ENCODE measurements at places on chromosomes 1 and 21.

- DNase-seq, result no peak
Observed at GRCh38 chr1:166032572-166033371, 134.0 kb downstream of the FAM78B start.

DNA sequence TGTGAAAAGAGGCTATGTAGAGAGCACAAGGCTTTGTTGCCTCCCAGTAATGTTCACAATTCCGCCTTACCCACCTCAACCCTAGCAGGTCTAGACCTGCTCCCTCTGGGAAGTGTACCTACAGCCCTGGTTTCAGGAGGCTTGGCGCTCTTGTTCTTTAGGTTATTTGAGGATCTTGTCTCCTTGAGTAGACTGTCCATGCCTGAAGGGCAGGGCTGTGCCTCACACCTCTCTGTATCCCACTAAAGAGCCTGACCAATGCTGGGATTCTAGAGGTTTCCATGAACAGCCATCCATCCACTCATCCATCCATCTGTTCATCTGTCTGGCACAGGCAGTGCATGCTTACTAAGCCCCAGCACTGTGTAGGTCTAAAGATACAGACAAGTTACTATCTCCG lies 1.0 kb downstream of the RAB7B start:
- no peak for DNase-seq

- no peak for DNase-seq
Observed at GRCh38 chr1:201758499-201759050, 70.4 kb upstream of the IPO9 start.

- DNase-seq, result no peak
Observed at GRCh38 chr1:63032171-63032570, 248.2 kb downstream of the ATG4C start.

- no peak for DNase-seq
Observed at GRCh38 chr1:68478662-68479061, 18.2 kb downstream of the DEPDC1 start.

- peak; percentile 14 for DNase-seq
Observed at GRCh38 chr1:59903141-59903754, 23.3 kb downstream of the CYP2J2 start.

GRCh38 chr1:61839679-61840078 lies 97.4 kb downstream of the PATJ start:
- DNase-seq, result no peak

DNA sequence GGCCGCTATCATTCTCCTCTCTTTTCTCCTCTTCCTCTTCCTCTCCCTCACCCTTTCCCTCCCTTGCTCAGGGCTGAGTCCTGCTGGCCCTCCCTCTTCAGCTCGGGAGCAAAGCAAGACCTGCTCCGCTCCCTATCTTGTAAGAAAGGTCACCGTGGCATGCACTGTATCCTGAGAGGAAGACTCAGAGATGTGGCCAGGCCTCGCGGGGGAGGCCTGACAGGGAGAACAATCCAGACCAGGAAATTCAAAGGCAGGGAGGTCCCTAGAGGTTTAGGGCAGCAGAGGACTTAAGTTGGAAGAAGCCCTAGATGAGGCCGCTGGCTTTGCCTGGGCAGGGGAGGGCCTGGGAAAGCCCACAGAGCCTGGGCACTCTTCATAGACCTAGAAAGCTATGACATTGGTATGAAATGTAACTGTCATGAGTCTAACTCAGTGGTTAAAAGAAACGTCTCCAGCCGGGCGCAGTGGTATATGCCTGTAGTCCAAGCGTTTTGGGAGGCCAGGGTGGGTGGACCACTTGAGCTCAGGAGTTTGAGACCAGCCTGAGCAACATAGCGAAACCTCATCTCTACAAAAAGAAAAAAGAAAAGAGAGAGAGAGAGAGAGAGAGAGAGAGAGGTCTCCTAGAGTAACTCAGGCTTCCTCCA lies 14.6 kb upstream of the PTAFR start:
- DNase-seq, result no peak

- peak; percentile 59 for DNase-seq
Observed at GRCh38 chr1:64744492-64745180, at the start of gene RAVER2. Gene RAVER2 (plus strand): TSS chr1:64745075. CDS start chr1:64745173, 98 bp downstream.

- peak; percentile 58 for DNase-seq
Observed at GRCh38 chr1:156504438-156504813, 3.9 kb upstream of the MEF2D start.

GRCh38 chr21:42781150-42781970 lies 98.0 kb downstream of the WDR4 start:
- DNase-seq, result no peak

DNA sequence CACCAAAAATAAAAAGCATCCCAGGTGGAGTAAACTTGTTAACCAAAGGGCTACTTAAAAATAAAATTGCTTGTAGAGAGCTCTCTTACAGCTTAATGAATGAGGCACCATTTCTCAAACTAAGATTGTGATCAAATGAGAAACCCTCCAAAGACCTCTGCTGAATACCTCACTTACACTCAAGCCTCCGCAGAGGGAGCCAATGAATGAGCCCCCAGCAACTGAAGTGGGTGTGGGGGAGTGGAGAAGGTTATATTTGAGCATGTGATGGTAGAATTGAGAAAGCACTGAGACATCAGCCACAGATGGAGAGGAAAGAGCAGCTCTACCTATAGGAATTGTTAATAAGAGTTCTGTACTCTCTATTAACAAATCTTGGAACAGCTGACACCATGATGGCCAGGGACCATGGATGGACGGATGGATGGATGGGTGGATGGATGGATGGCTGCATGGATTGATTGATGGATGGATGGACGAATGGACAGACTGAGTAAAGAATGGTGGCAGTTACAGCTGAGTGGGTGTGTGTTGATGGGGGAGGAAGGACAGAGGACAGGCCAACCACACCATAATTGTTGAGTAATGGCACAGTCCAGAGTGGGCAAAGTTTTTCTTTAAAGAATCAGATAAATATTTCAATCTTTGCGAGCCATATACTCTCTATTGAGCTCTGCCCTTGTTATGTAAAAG lies 20.3 kb upstream of the TIAM1 start:
- DNase-seq, result no peak

DNA sequence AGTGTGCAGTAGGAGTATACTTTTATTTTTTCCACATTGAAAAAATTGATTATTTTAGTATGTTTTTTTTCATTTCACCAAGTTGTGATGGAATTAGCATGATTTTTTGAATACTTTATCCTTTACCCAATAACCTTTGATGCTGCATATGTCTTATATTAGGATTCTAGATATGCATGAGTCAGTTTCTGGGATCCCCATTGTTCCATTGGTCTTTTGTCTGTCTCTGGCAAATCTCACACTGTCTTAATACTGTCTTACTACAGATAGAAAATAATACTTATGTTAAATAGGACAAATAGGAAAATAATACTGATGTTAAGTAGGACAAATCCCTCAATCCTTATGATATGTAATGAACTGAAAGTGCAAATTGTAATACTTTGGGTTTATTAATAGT lies 54.3 kb upstream of the ASB17 start:
- DNase-seq, result no peak

- no peak for DNase-seq
Observed at GRCh38 chr1:232599178-232600041, 30.5 kb downstream of the SIPA1L2 start.

GRCh38 chr1:53653631-53654030 lies 85.3 kb downstream of the GLIS1 start:
- no peak for DNase-seq

DNA sequence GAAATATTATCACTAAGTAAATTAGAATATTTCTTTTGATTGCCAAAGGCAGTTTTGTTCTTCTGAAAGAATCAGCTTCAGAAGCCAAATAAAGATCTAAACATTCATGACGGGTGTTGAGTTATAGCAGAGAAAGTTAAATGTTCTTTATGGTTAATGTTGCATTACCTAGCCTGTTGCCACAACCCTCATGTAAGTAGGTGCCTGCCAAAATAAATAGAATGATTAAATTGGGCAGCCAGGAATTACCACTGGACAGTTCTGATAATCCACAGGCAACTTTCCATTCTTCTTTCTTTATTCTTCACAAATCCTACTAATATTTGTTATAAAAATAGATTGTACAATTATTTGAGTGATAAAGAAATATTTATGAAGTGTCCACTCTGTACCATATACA lies 217.9 kb upstream of the NRIP1 start:
- no peak for DNase-seq

GRCh38 chr1:177569476-177569875 lies 398.7 kb downstream of the BRINP2 start:
- no peak for DNase-seq

DNA sequence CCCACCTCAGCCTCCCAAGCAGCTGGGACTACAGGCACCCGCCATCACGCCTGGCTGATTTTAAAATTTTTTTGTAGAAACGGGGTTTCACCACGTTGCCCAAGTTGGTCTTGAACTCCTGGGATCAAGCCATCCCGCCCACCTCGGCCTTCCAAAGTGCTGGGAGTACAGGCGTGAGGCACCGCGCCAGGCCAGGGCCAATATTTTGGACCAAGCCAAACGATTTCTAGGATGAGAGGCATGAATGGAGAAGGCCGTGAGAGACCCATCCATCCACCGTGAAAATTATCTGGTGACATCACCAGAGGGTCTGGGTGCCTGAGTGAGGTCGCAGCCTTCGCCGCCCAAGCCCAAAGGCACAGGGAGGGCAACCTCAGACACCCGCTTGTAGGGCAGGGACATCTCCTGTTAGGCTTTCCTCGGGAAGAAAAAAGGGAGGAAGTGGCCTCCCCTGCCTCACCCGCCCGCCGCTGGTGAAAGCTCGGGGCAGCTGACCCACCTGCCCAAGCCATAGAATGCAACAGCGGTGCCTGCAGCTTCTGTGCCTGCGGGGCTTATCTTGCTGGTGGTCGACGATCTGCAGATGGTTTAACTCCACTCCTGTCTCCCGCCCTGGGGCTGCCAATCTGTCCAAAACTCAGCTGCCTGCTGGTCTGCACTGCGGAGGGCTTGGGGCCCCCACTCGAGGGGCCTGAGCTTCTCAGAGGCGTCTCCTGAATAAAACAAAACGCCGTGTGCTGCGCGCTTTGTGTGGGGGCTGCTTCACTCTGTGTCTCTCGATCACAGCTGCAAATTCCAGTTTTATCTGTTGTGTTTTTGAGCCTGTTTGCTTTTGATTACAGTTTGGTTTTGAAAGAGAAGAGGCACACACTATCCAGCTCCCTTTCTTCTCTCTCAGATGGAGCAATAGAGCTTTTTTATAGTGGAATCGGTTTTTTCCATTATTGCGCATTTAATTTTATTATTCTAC lies 85.8 kb downstream of the MRPS6 start:
- no peak for DNase-seq

DNA sequence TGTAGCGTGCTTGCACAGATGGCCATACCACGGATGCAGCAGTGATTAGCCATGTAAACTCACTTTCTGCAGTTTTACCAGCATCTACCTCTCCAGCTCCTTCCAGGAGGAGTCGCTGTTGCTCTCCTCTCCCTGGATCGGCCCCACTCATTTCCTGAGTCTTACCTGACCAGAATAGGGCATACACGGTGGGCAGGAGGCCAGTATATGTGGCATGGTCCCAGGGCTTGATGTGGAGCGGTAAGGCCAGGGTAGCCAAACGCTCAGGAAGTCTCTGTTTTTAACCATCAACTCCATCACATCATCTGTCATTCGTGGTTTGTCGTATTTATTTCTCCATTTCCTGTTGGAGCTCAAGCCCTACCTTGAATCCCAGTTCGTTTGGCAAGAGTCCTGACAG lies 163.4 kb upstream of the USP24 start:
- DNase-seq, result peak; percentile 34

DNA sequence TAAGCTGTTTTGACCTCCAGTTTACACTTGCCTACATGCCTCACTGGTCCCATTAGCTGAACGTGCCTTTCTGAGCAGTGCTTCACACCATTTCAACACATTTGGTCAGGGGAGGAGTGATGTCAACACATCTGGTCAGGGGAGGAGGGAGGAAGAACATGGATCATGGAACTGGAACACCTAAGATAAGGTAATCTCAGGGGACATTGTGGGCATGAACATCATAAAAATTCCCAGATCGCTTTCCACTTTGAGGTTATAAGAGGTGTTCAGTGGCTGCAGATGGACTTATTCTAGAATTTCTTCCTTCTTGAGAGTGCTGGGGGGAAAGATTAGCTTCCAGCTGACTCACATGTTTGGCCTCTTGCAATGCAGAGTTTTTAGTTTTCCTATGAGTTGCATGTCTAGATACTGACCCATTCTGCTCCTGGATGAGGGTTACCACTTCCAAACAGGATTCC lies 2.0 kb downstream of the QSOX1 start:
- no peak for DNase-seq

DNA sequence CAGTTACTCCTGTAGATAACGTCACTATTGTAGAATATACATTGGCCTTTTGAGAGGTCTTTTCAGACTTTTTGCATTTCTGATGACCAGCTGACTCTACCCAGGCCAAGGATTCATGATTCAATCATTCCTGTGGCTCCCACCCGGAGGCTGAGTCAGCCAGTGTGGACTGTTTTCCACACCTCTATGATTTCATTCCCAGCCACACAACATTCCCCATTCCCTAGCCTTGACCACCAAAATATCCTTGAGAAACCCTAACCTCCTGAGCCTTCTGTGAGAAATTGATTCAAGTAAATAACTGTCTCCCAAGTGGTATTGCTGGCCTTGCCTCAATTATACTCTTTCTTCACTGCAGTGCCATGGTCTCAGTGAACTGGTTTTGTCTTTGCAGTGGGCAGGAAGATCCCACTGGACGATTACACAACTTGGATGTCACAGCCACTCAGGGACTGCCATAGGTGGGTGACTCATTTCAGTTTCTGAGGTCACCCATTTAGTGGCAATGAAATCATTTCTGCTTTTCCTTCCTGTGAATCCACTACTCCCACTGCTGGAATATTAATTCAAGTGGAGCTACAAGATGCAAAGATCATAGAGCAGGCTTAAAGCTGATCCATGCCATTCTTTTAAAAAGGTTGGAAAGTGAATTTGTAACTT lies 518.6 kb upstream of the ZP4 start:
- no peak for DNase-seq

DNA sequence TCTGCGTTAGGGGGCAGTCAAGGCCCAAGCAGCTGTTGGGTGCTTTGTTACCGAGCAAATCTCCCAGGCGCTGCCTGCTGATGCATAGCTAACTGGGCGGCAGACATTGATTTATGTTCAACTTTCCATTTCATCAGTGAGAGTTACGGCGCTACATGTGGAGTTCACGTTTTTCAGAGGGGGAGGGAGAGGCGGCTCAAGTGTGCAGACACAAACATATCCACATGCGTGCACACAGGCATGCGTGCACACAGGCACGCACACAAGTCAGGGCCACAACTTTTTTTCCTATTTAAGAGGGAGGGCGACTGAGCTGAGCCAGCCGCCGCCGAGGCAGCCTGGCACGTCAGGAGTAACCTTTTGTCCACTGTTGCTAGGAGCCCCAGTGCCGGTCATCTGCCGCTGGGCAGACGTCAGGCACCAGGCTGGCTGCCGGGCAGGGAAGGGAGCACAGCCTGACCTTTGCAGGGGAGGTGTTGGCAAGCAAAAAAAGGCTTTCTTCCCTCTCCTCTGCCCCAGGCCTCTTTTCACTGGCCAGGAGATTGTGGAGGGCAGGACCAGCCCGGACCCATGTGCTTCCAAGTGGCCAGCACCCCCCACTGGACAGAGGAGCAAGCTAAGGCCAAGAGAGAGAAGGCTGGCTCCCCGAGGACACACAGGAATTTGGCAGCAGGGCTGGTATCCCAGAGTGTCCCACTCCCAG lies 73.3 kb downstream of the MRPL37 start:
- DNase-seq, result no peak

- no peak for DNase-seq
Observed at GRCh38 chr21:34914239-34914638, 134.9 kb downstream of the RUNX1 start.

Measured in activated CD4-positive, alpha-beta T cell treated with anti-CD3 and anti-CD28 coated beads, Interleukin-2, Interleukin-6, amounts not matched to agents 100 ng/mL and 50 ng/mL, durations not matched to agents 16 hours and 8 hours (primary cell).